ENCODE measurements at places on chromosomes 2 and 18.

- DNase-seq = peak; percentile 54
These were observed 2.5 kb downstream of the RTN4 start for GRCh38 chr2:55047677-55048299.

GRCh38 chr18:49697049-49697448 lies 116.3 kb downstream of the ACAA2 start:
- DNase-seq = no peak

DNA sequence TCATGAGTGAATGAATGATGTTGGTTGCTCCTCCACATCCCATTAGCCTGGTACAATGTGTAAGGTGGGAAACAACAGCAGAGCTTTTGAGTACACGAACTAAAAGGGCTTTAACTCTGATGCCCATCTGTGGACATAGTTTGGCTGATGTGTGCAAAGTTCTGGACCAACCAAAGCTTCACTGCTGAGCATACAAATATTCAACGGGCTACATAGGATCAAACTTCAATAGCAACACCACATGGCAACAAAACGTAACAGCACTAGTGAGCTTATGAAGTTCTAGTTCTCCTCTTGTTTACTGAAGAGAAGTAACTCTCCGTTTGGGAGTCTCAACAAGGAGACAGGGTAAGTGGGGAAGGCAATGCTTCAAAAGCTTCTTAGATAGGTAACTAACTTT lies 20.4 kb downstream of the STAM2 start:
- no peak for DNase-seq

DNA sequence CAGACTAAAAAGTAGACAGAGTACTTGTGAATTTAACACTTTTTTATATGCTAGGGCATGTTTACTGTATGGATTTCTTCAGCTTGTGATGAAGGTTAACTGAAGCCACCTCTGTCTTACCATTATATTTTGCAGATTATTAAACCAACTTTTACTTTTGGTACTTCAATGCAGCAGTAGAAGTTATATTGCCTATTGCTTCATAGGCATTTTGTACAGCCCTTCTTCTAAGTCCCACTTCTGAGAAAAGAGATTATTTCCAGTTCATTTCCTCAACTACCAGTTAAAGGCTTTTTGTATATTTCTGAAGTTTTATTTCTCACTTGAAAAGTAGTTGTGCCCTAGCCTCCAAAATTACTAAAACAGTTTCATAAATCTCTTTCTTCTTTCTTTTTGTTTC lies 256.4 kb upstream of the FBXO11 start:
- DNase-seq = no peak

DNA sequence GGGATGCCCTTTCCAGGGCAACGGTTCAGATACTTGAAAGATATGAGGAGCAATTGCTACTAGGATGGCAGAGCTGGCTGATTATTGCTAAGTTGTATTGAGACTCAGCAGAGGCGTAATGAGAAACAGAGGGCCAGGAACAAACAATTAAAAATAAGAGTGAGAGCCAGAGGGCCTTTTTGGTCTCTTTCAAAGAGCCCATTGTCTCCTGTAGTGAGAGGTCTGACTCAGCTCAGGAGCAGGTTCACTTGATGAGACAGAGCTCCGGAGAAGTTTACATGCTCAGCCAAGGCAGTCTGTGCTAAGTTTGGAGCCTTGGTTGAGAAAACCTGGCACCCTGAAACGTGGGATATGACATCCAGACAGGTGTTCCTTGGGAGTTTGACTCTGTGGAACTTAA lies 303.9 kb upstream of the DLGAP1 start:
- DNase-seq = no peak

DNA sequence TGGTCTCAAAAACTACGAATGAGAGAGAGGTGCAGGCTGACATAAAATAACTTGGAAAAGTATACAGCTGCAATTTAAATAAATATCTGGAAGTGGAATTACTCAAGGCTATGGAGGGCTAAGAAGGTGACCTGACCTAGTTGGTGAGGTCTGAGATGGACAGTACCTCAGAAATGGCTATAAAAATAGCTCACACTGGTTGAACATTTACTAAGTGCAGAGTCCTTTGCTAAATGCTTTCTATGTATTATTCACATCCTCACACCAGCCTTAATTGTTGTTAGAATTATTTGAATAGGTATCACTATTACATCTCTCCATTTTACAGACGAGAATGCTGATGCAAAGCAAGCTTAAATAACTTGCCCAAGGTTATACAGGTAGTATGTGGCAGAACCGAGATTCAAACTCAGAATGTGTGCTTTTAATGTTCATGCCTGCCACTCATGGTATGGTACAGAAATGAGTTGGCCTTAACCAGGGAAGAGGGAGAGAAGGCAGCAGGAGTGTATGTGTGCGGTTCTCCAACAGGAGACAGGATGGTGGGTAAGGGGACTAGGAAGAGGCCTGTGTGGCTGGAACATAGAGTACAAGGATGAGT lies 37.4 kb downstream of the MRPL44 start:
- no peak for DNase-seq

- DNase-seq = no peak
These were observed at the start of gene CD226 for GRCh38 chr18:69947361-69948133. TSS of gene CD226 (minus strand) at chr18:69947873. CDS start at chr18:69947406, 467 bp downstream.

DNA sequence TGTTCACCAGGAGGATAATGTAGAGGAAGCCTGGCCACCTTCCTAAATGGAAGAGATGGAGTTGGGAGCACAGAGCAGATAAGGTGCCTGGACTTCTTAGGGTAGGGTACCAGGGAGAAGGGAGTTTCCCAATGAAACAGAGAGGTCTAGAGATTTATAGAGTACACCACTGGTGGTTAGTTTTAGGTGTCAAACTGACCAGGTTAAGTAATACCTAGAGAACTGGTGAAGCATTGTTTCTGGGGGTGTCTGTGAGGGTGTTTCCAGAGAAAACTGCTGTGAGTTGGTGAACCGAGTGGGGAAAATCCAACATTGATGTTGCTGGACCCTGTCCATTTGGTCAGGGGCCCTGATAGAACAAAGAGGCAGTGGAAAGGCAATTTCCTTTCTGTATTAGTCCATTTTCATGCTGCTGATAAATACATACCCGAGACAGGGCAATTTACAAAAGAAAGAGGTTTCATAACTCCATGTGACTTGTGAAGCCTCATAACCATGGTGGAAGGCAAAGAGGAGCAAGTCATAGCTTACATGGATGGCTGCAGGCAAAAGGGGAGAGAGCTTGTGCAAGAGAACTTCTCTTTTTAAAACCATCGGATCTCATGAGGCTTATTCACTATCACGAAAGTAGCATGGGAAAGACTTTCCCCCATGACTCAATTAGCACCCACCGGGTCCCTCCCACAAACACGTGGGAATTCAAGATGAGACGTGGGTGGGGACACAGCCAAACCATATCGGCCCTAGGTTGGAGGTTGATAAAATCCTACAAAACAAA lies 260.8 kb downstream of the CBLN2 start:
- no peak for DNase-seq

DNA sequence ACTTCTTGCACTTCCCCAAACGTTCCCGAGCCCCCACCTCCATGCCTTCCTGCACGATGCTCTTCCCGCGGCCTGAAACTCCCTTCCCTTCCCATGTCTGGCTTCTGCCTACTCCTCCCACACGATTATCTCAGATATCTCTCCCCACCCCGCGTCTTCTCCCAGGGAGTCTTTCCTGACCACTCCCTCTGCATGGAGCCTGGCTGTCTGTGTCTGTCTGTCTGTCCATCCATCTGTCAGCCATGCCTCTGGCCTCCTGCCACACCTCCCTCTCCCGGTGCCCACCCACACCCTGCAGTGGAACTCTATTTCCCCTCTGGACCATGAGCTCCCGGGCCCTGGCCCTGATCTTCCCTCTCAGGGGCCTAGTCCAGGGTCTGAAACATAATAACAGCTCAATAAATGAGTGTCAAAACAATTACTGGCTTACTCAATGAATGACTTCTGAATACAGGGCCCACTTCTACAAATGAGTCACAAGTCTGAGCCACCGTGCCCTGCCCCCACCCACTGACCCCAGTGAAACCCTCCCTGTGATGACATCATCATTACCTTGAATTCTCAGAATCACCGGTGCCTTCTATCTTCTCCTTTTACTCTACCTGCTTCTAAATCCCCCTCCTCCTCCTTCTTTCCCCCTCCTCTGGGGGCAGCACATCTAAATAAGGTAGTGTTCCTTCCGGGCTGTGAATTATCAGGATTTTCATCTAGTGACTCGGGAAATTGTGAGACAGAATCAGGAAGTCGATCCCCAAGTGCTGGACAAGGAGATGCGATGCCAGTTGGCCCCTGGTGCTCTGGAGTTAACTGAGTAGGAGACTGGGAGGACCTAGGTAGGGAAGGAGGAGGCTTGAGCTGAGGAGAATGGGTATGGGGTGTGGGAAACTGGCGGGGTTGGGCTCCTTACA lies 46.1 kb upstream of the PLB1 start:
- no peak for DNase-seq

GRCh38 chr2:178066890-178067669 lies 5.5 kb downstream of the PDE11A start:
- DNase-seq = no peak

DNA sequence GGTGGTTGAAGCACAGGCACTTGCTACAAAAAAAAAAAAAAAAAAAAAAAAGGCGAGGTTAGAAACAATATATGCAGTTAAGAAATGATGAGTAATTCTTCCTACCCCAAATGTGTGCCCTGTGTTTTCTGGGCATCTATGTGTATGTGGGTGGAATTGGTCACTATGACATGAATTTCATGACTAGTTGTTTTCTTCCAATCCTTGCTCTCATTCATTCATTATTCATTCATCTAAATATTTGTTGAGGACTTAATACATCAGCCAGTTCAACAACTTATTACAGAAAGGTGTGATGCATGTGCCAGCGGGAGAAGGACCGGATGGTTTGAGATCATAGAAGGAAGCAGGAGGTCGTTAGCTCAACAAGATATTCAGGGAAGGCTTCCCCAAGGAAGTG lies 8.3 kb upstream of the EGR4 start:
- DNase-seq = no peak

- DNase-seq = no peak
These were observed 48.5 kb upstream of the LOXHD1 start for GRCh38 chr18:46705521-46705920.

DNA sequence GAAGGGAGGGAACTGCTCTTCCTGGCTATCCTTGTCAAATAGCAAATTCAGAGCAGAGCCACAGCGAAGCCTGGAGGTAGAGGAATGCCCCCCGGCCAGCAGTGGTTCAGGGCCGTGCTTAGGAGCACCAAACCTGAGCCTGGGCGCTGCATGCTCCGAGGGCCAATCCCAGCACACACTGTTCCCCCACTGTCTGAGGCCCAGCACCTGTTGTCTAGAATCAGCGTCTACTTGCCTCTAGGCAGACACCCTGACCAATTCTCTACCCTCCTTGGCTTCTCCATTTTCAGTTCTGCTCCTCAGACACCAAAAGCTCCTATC lies 177.6 kb upstream of the PKDCC start:
- no peak for DNase-seq

Measured in epithelial cell of prostate (primary cell).